Stimulated activated CD8-positive, alpha-beta memory T cell treated with anti-CD3 and anti-CD28 coated beads, Interleukin-2, amount 100 ng/mL, for 1 hour (primary cell): ENCODE measurements at places on chromosomes 16 and 17.

DNA sequence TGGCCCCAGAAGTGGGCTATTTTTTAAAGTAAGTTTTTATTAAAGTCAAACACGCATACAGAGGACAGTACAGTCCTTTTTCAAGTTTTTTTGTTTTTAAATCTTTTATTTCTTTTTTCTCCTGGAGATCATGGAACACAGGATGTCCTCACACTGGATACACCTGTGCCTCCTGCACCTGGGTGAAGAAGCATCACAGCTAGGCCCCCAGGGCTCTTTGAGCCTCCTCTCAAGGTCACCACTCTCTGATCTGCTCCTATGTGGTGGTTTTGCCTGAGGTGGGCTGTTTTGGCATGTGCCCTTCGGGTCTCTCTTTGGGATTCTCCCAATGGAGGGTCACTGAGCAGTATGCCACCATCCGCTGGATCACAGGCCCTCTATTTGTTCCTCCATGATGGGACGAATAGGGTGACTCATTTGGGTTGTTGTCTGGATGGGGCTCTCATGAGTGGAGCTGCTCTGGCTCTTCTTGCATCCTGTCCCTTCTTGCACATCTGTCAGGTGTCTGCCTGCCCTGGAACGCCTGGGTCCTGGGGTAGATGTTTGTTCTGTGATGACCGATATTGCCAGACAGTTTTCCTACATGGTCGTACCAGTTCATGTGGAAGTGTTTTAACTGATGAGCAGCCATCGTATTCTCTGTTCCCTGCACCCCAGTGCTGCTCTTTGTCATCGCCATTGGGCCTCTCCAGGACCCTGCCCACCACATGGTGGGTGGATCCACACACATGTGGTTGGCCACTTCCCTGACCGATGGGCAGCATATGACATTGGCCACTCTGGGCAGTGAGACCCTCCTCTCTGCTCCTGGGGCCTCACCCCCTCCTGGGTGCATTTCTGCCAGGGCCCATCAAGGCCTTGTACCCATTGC lies 55.2 kb upstream of the MED9 start:
- no peak for DNase-seq

- DNase-seq, result no peak
Observed at GRCh38 chr17:80146121-80147034, 550 bp downstream of the EIF4A3 start.

DNA sequence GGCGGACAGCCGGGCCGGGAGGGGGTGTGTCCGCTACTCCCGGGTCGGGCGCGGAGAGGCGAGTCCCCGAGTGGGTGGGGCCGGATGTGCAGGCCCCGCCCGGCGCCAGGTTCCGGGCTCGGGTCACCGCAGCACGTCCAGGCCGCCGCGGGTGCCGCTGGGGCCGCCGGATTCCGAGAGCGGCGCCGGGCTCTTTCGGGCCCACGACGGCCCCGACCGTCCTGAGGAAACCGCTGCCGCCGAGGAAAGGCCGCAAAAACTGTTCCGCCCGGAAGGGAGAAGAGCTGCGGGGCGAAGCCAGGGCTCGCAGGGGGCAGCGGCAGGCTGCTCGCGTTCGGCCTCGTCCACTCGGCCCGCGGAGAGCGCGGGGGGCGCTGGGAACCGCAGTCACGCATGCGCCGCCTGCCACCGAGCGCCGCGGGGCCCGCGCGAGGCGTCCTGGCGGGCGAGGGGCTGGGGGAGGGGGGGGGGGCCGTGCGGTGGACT lies at the start of gene ZKSCAN2:
ZKSCAN2 (minus strand) TSS at position 376 of the 486 bp plus-strand sequence. CDS start 718 bp downstream, outside the sequence.
- peak; percentile 70 for DNase-seq

GRCh38 chr16:67953641-67954375 lies 9.9 kb upstream of the LCAT start:
- DNase-seq, result no peak

DNA sequence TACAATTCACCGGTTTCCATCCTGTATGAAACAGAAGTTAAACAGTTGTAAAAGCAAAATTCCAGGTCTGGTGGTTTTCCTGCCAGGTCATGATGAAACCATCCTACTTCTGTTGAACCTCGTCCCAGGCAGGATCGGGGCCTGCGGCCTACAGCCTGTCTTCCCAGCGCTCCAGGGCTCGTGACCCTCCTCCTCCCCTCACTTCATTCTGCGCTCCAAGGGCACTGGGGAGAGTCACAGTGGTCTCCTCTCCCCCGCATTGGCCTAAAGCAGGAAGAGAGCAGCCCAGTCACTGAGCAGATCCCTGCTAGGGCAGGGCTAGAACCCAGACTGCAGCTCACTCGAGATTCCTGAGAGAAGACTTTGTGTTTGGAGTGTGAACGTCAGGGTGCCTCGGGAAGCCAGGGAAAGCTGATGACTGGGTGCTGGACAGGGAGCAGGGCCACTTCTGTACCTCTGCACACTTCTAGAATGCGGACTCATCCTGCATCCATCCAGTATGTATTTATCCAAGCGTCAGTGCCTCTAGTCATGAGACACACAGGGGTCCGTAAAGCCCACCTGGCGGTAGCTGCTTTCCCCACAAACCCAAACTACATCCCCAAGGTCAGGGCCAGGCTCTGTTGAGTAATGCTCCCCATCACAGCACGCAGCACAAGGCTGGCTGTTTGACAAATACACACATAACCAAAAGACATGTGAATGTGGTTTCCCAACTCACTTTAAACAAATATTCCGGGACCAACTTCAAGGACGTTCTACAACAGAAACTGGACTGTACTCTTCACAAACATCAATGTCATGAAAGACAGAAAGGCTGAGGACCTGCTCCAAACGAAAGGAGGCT lies 1.7 kb upstream of the ITGAE start:
- DNase-seq, result no peak

GRCh38 chr16:11145173-11145818 lies 110.7 kb downstream of the SOCS1 start:
- no peak for DNase-seq

- DNase-seq, result no peak
Observed at GRCh38 chr16:73289232-73289631, 241.3 kb upstream of the ZFHX3 start.

GRCh38 chr17:35046740-35047283 lies 16.7 kb downstream of the RFFL start:
- peak; percentile 14 for DNase-seq
